ENCODE measurements at places on chromosomes 1 and 21. TPM values are rescaled to one million over a fixed set of nuclear protein-coding genes. Genes with fewer than 3 reads are reported as not detected.

The MMP23B gene
- total RNA-seq: 12.3 TPM

The CD1E gene
- total RNA-seq: not detected

The NTRK1 gene
- total RNA-seq: 1.5 TPM

The KCND3 gene
- not detected for total RNA-seq

Data from CD8-positive, alpha-beta T cell (primary cell).